CD4-positive, alpha-beta memory T cell (primary cell): ENCODE measurements at places on chromosomes 7 and 10.

DNA sequence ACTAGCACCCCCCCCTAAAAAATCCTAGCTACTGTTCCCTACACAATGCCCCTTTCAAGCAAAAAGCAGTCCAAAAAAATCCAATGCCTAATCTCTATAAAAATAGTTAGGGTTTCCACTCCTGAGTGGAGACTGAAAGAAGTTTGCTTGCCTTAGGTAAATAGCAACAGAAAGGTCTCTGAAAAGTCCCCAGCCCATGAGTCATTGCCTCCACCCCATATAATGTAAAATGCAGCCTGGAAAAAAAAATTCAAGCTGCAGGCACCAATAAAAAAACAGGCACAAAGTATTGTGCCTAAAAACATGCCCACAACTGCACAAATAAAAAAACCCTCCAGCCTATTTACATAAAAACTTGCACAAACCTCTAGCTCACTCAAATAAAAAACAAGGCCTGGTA lies 47.5 kb downstream of the ZNF680 start:
- no peak for DNase-seq

GRCh38 chr10:15868006-15868405 lies 7.7 kb upstream of the MINDY3 start:
- DNase-seq, result no peak

DNA sequence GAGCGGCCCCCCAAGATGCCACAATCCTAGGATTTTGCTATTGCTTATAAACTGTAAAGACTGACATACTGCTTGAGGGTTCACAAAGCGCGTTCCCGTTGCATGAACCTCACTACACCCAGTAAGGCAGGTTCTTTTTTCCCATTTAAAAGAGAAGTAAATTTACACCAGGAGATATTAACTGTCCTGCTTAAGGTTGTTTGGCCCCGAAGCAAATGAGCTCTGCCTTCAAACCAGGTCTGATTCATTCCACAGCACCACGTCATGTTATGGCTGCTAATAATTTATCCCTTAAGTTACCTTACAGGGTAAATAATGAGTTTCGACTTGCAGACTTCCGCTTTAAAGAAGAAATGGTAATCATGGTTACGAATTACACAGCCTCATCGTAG lies 559 bp upstream of the FKBP14 start:
- no peak for DNase-seq

GRCh38 chr7:27472043-27472442 lies 190.6 kb downstream of the HIBADH start:
- DNase-seq, result no peak

GRCh38 chr10:35194906-35195305 lies 68.3 kb downstream of the CREM start:
- peak; percentile 86 for DNase-seq

- DNase-seq, result no peak
Measured at GRCh38 chr7:128042012-128042411, 10.8 kb upstream of the LRRC4 start.

DNA sequence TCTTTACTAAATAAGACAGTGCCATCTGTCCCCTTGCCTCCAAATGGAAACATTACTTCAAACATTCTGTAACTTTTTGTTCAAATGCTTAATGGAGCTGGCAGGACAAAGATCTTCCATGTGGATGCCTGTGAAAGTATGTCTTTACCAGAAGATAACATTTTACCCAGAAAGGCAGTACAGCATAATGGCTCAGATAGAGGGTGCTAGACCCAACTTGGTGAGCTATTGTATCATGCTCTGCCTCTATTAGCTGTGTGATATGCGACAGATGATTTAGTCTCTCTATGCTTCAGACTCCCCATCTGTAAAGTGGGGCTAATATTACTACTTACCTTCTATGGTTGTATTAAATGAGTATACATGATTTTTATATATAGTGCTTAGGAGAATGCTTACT lies 8.8 kb upstream of the SMKR1 start:
- no peak for DNase-seq

DNA sequence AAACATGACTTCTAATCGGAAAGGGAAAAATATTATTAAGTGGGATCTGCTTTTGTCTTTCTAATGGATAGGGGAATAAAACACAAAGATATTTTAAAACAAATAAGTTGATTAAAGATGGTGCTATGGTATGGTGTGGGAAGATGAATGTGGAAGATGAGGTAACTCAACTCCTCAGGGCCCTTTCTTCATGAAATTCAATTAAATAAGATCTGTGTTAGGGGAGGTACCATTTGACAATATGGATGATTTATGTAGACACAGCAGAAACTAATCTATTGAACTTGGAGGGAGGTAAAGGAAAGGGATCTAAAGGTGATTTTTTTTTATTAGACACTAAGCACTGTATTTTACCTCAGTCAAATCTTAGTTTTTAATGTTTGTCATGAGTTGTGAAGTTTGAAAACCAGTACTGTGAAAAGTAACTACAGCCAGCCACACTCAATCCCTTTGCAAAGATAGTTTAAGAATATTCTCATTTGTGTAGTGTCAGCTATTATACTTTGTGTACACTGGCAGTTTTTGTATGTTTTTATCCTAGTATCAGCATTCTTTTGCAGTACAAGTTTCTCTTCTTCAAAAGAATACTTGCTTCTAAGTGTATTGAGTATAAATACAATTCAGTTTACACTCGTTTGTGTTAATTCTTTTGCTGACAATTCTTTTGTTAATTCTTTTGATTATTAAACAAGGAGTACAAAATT lies 151.3 kb downstream of the PHF14 start:
- DNase-seq, result no peak

DNA sequence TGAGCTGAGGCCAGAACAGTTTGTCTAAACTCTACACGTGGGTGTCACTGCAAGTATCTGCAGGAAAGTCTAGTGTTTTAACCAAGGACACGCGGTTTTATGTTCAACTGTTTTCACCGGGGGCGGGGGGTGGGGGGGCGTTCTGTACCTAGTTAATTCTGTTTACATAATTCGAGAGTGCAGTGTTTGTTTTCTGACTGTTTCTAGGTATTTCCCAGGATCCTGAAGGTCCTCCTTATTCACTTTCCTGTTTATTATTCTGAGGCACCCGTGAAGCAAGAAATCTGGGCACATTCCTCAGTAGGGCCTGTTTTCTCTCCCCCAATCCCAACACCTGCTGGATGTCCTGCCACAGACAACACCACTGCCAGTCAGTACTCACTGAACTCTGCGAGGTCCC lies 7.6 kb downstream of the LOXL4 start:
- no peak for DNase-seq

GRCh38 chr7:30928254-30928872 lies 16.7 kb downstream of the AQP1 start:
- no peak for DNase-seq

DNA sequence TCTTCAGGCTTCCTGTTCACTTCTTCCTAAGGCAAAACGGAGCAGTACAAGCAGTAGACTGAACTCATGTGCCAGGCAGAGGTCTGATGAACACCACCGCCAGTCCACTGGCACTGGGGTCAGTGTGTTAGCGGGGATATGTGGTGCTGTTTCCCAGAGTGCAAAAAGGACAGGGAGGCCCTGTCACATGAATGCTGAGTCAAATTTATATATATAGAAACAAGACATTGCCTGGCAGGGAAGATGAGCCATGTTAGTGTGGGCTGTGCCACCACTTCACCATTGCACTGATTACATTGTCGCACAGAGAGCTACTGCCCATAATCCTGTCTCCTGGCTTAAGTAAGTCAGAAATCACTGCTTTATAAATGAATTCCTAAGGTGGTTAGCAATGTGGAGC lies 122.2 kb upstream of the AMPH start:
- DNase-seq, result no peak

DNA sequence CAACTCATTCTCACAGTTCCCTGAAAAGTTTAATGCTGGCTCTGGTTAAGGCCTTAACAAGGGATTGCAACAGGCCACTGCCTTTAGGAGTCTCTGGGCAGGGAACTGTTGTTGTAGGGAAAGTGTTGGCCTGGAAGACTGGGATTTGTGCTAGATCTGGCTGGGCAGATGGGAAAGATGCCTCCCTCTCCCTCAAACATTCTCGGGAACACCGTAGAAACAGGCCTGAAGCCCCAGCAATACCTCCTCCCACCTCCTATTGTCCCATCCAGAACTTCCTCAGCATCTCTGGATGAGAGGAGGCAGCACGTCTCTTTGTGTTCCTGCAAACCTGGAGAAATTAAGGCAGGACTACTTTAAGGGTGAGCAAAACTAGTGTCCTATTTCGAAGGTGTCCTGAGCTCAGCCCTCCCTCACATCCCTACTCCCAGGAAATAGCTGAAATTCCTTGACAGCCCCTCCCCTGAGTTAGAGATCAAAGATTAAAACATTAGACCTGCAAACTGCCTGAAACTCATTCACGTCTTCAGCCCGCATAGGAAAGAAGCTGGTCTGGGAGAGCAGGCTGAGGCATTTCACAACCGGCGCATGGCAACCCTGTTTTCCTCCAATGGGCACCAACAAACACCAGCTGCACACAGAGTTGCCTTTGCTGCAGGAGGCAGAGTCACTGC lies 10.9 kb upstream of the MAP3K8 start:
- no peak for DNase-seq

- DNase-seq, result no peak
Measured at GRCh38 chr10:51471271-51471670, 228.1 kb downstream of the CSTF2T start.

- no peak for DNase-seq
Measured at GRCh38 chr7:135707570-135707966, 20.4 kb downstream of the SLC13A4 start.

- no peak for DNase-seq
Measured at GRCh38 chr7:7251742-7252141, 69.4 kb downstream of the C1GALT1 start.

- DNase-seq, result no peak
Measured at GRCh38 chr10:61463035-61463909, 10.1 kb upstream of the TMEM26 start.

DNA sequence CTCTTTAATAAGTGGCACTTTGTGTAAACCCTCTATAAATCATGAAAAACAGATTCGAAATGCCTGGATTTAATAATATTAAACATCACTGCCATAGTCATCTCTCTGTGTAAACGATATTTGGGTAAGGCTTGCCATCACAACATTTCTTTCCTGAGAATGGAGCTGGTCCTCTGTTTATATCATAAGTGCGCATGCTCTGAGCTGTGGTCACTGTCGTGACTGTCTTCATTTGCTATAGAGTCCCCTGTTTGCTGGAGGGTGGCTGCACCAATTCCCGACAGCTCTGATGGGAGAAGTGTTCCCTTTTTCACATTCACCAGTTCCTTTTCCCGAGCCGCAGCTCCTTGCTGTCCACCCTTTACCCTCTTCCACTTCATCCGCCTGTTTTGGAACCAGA lies 50.4 kb upstream of the AGMO start:
- DNase-seq, result no peak

DNA sequence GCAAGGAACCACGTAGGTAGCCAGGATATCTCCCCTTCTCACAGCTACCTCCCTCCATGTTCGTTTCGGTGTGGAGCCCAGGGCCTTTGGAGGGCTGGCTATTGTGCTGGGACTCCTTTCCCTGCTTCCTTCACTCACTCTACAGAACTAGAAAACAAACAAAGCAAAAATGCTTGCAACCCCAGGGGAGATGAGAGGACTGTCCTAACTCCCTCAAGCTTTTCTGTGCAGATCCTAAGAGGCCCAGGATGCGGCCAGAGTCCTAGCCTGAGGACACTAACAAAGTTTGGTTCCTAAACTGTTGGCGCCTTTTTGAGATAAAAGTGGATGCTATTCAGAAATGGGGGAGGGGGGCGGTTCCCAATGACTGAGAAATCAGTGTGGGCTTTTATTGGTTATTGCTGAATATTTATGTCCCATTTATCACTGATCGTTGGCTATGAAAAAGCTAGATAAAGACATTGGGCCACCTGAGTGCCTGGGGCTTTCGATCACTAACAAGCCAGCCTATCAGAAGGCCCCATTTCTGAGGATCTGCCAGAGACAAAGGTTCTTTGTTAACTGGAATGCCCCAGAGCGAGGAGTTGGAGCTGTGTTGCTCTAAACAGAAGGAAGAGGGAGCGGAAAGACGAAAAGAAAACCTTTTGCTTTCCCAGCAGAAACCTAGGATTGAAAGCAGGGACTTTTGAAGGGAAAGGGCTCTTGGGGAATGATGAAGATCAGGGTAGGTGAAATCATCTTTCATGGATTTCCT lies 95.2 kb upstream of the EGR2 start:
- no peak for DNase-seq

GRCh38 chr7:122789156-122789555 lies 86.4 kb upstream of the RNF148 start:
- no peak for DNase-seq

- DNase-seq, result no peak
Measured at GRCh38 chr10:43899224-43899959, 250.7 kb upstream of the ZNF32 start.

GRCh38 chr10:97703398-97704067 lies 10.0 kb upstream of the MARVELD1 start:
- DNase-seq, result no peak

DNA sequence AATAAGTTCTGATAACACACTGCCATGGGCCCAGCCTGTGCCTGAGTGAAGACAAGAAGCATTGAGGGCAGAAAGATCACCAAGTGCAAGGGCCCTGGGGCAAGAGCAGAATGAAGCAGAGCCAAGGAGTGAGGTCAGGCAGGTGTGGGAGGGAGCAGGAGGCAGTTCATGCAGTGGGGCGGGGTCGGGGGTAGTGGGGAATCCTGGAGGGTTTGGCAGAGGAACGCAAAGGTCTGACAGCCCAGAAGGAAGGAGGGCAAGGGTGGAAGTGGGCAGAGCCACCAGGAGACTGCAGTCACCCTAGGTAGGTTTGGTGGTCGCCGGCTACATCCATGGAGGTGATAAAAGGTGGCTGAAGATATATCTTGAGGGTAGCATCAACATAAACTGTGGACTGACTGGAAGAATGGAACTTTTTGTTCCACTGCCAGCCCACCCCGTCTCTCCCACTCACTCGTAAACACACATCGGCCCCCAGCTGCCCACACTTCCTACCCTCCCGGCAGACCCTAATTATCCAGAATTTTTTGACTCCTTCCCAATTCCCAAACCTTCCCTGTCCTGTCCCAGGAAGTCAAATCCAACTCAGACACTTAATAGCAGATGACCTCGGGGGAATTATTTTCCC lies 172.4 kb downstream of the ARHGAP12 start:
- no peak for DNase-seq

DNA sequence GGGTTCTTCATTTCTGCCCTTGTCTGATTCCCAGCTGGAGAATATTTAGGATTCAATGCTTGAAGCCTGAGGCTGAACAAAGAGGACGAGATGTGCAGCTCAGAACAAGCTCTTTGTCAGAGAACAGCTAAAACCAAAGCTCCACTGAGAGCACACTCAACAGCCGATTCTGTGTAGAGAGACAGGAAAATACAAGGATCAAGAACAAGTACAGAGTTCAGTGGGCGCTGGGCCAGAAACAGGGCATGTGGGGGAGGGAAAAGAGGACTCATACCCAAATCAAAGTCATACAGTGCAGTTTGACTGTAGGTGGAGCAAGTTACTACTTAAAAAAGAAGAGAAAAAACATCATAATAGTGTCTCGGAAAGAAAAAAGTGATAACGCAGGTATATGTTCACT lies at the start of gene AGMO:
AGMO (minus strand) TSS at position 181 of the 400 bp plus-strand sequence.
- no peak for DNase-seq

- DNase-seq, result no peak
Measured at GRCh38 chr10:18486438-18486837, 164.9 kb downstream of the NSUN6 start.
